ENCODE measurements at places on chromosomes 7 and 10.
A peak's percentile ranks its signal among the peaks of the same experiment; 100 is the strongest.

DNA sequence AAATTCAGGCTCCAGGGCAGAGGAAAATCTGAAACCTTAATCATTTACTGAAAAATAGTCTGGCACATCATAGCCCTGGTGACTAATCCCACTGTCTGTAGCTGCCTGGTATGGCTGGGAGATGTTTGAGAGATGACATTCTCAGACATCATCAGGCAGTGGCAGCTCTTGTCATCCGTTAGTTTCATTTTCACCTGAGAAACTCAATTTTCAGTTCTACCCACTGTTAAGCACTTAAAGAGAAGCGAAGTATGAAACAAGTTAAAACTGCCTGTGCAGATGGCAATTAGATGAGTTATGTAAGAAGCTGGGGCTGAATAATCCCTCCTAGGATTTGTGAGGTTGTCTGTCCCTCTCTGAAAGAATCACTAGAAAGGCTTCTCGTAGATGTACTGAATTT is 150.2 kb downstream of the NSUN6 start:
- no peak for DNase-seq

GRCh38 chr10:110354322-110354766 is 49.6 kb upstream of the SMNDC1 start:
- peak; percentile 71 for DNase-seq

DNA sequence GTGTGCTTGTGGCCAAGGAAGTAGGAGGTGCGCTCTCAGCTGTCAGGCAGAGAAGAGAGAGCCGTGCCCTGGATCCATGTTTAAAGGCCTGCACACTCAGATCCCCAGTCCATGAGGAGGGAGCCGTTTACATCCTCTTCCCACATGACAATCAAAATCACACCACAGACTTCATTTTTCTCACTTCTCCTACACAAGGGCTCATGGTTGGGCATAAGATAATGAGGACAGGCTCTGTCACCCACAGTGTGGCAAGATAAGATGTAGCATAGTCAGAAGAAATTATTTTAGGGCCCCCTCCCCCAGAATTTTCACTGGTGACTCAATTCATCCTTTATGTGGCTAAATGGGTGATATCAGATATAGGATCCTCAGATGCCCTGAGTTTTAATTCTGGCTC is 35.9 kb upstream of the INHBA start:
- DNase-seq, result no peak

DNA sequence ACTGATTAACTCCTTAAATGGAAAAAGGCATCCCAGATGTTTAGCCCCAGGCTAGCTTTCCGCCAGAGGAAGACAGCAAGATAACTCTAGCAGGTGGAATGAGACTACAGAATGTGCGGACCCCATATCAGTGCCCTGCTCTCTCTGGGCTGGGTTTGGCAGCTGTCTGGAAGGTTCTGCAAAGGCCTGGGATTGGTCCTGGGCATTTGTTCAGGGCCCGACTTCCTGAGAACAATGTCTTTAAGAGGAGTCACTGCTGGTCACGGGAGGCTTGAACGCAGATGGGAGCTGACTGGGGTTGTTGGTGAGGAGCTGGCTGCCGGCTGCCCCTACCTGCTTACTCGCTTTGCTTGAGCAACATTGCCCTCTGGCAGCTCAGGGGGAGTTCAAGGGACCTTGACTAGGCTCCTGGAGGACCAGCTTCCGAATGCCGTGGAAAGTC is 130.6 kb upstream of the BTBD16 start:
- no peak for DNase-seq

DNA sequence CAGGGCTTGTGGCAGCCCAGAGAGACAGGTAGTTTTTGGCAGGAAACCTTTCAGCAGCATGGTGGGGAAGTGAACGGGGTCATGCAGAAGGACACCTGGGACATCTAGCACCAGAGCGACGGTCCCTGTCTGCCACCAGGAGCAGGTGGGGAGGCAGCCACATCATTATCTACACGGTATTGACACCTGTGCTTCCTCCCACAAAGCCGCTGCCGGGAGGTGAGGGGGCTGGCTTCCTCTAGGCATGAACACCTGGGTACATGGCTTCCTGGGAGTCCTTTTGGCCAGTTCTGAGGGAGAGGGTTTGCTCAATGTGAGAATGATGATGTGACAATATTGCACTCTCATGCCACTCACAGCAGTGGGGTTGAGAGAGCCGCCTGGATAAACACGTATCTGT is 275.2 kb downstream of the ACTR3B start:
- DNase-seq, result no peak

DNA sequence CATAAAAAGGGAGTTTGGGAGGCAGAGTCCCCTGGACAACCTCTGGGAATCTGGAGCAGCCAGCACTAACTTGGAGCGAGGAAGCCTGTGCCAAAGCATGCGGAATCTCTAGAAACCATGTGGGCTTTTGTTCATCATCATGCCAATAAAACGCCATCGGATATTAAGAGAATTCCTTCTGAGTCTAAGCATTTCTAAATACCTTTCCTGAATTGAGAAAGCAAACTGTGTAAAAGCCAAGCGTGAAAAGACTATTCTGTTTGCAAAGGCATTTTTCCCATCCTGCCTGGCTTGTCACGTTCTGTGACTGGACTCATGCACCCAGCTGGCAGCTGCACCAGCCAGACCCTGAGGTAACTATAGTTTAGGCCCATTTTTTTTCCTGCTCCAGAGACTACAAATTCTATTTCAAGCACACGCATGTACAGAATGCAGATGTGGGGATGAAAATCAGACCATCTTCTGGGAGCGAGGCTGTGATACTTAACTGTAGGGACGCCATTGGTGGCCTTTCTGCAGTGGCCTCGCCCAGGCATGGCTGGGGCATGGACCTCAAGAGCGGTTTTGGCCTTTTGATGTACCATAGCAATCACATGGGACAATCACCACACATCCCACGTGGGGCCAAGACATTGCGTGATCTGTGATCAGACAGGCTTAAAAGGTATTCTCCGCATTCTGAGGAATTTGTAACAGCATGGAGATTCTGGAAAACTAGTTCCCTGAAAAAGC is 218.9 kb downstream of the KIAA1217 start:
- DNase-seq, result no peak

DNA sequence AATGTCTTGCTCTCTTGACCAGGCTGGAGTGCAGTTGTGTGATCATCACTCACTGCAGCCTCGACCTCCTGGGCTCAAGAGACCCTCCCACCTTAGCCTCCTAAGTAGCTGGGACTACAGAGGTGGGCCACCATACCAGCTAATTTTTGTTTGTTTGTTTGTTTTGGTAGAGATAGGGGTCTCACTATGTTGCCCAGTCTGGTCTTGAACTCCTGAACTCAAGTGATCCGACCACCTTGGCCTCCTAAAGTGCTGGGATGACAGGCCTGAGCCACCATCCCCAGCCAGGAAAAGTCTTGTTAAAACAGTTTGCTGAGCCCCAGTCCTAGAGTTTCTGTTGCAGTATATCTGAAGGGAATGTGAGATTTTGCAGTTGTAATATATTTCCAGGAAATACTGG is 83.9 kb downstream of the SKIDA1 start:
- no peak for DNase-seq

DNA sequence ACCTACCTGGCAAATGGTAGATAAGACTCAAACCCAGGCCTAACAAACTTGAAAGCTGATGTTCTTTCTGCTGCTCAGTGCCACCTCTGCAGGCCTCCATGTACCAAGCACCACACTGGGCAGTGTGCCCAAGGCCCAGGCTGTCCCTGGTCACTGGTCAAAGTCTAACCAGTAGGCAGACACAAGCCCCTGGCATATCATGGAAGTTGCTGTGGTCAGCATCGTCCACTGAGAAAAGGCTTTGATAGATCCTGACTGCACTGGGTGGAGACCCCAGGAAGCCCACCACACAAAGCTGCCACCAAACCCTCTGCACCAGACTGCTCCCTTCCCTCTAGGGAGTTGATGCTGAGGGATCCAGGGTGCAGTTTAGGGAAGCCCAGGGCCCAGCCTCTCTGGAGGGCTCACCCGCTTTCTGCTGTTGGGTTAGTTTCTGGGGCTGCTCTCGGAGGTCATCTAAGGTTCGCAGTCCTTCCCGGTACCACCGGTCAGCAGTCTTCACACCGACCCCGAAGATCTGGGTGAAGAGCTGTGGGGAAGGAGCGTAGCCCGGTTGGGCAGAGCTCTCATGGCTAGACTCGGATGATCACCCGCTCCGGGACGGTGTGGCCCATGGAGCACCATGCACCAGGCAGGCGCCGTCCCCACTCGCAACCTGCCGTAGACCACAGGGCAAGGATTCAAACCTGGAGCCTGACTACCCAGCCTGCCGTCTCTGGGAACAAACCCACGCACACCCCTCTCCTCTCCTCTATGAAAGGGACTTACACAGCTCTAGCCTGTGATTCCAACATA is 6.0 kb downstream of the POLM start:
- DNase-seq, result no peak

- peak; percentile 68 for DNase-seq
Observed at GRCh38 chr7:74217455-74218342, 7.9 kb downstream of the LAT2 start.

GRCh38 chr10:85402541-85402940 is 964.1 kb downstream of the GRID1 start:
- DNase-seq, result no peak

GRCh38 chr7:142611566-142612236 is 137.6 kb upstream of the PRSS1 start:
- no peak for DNase-seq

DNA sequence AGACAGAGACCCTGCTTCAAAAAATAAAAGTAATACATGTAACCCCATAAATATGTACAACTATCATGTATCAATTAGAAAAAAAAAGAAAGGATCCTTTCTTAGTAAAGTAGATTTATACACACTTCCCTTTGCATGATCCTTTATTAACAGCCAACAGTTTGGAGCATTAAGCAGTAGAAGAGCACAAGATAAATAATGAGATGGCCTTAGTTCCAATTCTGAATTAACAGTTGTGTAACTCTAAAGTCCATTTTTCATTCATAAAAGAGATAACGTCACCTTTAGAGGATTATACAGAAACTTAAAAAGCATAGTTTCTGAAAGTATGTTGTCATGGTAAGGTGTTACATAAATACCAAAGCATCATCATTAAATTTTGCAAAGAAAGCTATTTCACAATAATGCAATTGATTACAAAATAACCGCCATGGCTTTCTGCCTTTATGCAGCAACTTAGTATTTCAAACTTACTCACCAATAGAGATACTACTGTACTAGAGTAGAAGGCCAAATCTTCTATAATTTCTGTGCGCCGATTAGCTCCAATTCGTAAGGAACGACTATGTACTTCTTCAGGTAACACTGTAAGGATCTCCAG is 40.3 kb downstream of the TNPO3 start:
- DNase-seq, result no peak

DNA sequence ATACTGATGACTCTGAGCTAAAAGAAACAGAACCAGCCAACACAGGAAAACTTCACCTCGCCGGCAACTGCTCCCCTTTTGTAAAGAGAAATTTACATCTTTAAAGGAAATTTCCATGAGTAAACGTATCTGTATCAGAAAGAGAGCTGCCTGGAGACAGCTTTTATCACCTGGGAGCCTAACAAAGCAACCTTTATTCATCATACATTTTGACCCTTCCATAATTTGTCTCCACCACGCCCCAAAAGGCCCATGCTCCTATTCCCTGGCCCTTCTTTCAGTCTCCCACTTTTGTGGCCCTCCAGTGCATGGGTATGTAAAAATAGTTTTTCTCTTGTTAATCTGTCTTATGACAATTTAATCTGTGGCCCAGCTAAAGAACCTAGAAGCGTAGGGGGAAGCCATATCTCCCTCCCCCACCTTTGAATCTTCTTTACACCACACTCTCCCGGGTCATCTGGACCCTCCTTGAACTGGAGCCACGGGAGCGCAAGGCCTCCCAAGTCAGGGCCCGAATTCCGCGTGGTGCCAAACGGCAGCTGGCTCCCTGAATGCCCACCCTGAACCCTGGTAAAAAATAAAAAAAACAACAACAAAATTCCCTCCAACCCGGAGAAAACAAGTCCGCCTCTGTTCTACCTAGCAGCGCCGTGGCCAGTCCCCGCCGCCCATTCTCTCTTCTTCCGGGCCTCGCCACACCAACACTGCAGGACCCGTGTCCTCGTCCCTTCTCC is 15.4 kb upstream of the FKBP9 start:
- no peak for DNase-seq
